CD4-positive, alpha-beta T cell treated with Interleukin-2 at 100 ng/mL for 4 hours (primary cell): ENCODE measurements at places on chromosomes 3 and 15.

GRCh38 chr3:119933207-119933606 lies 151.3 kb downstream of the NR1I2 start:
- DNase-seq: no peak

DNA sequence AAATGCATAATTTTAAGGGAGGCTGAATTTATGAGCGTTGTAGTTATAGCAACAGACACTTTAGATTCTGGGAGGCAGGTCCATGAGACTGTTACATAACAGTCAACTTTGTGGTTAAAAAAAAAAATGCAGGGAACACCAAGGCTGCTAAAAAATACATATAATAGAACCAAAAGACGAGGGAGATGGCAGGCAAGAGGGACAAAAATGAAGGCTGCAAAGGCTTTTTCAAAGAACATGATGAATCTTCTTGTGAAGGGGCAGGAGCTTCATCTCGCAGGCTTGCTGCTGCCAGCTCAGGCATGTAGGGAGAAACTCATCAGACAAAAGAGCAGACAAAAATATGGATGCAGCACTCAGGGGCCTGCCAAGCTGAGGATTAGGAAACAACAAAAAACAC lies 243.9 kb downstream of the SHQ1 start:
- no peak for DNase-seq

- no peak for DNase-seq
Measured at GRCh38 chr15:67829647-67830504, 4.6 kb downstream of the SKOR1 start.

GRCh38 chr3:175988401-175988800 lies 1129.3 kb downstream of the NAALADL2 start:
- no peak for DNase-seq

DNA sequence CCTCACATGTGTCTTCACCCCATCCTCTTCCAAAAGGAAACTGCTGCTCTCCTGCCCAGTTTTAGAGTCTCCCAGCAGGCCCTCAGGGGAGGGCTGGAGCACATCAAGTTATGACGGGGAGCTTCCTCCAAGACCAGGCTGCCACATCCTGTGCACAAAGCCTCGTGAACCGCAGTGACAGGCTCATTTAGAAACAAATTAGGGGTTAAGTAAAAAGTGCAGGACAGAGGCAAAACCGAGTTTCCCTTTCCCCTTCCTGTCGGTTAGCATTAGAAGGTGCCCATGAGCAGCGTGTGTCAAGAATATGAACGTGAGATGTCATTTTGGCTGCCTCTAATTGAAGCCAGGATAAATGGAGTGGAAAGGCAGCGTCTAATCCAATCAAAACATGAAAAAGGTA lies 199.7 kb downstream of the ARRDC4 start:
- peak; percentile 10 for DNase-seq

- no peak for DNase-seq
Measured at GRCh38 chr15:88219623-88220022, 36.9 kb downstream of the NTRK3 start.

GRCh38 chr3:53550005-53550620 lies 55.7 kb downstream of the CACNA1D start:
- DNase-seq: no peak

DNA sequence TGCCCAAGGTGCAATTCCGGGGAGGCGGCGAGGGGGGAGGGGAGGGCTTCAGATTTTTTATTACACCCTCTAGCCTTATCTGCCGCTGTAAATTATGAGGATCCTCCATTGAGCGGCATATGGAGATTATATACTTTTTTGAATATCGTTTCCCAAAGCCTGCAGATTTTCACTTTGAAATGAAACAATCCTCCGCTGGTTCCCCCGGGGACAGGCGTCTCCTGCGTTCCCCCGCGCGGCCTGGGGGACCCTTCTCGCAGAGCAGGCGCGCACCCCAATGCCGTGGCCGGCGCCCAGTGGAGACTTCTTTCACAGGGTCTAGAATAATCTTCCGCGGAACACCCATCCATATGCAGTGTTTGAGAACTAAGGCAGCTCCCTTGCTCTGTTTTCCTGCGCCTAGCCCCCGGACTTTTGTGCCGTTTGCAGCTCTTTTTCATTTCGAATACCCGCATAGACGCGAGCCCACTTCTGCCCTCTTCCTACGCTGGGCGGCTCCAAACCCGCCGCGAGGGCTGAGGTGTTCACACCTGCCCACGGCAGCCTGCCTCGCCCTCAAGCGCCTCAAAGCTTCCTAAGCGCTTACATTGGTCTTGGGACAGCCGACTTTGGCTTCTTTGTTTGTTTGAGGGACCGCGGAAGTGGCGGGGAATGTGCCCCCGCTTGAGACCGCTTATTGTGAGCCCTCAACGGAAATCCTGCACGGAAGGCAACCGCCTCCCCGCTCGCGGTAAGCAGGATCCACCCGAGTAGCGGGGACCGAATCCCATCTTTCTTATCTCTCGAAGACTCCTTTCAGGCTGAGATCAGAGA lies 7.5 kb downstream of the SOX14 start:
- DNase-seq: no peak

DNA sequence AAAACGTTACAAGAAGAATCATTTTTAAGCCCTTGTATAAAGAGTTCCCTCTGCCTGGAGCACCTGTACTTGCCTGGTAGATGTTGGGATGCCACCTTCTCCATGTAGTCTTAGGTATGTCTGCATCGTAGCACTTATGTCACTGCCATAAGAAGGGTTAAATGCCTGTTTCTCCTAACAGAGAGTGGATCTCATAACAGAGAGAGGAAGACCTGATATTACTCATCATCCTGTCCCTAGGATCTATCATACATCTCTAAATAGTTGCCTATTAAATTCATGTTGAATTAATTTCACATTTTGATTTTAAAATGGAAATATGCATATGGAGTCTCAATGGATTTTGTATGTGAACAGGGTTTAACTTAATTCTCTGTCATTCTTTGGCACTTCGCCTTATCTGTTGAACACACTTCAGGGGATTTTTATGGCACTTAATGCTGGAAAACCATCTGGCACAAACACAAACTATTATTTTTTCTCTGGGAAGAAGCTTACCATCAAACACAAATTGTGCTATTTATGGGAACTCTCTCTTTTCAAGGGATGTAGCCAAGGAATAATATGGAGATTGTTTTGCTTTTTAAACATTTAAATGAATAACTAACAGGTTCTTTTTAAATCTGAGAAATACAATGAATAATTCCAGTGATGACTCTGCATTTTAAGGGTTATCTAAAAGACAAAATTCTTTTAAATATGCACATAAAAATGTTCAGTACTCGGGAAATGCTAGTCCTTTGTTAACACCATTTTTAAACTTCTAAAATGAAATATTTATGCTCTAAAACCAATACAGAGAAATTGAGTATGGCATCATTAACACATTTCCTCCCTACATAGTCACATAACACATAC lies 230.7 kb downstream of the ZNF385D start:
- no peak for DNase-seq

GRCh38 chr3:136495213-136495612 lies 245.1 kb downstream of the PCCB start:
- no peak for DNase-seq

GRCh38 chr15:39215015-39215414 lies 365.9 kb upstream of the THBS1 start:
- no peak for DNase-seq

GRCh38 chr15:65533057-65533756 lies 2.9 kb downstream of the HACD3 start:
- DNase-seq: no peak

DNA sequence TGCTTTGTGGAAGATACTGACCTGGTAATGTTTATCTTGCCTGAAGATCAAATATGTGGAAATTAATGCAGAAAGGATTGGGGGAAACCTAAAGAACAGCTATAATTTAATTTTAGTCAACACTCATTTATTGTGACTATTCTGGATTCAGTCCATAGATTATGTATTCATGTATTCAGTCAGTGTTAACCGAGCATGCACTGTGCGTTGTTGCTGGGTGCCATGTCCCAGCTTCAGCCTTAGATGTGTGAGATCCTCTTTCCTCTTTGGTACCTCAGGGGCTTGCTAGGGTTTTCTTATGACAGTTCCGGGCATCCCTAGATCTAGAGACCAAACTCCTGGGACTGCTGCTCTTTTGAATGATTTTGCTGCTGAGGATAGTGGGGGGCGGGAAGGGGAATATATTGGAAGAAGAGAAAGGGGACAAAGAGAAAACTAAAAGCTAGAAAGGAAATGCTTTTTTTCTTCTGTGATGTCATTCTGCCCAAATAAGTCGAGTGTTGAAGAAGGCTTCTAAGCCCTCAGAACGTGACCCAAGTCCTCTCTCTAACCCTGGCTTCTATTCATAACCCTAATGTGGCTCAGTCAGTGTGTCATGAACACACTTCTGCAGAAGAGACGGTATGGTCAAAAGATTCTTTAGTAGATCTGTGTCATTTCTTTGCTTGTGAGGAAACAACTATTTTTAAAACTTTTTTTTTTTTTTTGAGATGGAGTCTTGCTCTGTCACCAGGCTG lies 33.5 kb downstream of the STARD9 start:
- no peak for DNase-seq
